ENCODE measurements at places on chromosomes 16 and 17. TPM values are rescaled to one million over a fixed set of nuclear protein-coding genes. Genes with fewer than 3 reads are reported as not detected.

GRCh38 chr17:56577843-56578204 is 15.7 kb upstream of the NOG start:
- DNase-seq: no peak

DNA sequence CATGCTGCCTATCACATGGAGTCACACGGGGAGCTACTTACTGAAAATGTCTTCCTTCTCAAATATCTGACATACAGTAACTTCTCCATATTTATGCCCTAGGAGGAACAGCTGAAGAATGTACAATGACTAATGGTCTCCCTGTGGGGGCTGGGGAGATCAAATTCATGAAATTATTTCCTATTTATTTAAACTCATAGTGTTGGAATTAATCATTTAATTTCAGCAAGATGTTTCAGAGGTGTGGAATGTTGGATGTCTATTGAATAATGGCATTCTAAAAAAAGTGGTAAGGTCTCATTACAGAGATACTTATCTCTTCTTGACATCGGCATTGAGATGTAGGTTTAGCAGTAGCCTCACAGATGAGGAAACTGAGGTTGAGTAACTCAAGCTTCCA is 214.3 kb upstream of the CDH11 start:
- no peak for DNase-seq

Gene KRT12
- total RNA-seq: not detected

Gene ACAP1
- 225 TPM for total RNA-seq

GRCh38 chr17:19303367-19303776 is 59.2 kb downstream of the B9D1 start:
- no peak for DNase-seq

Gene MPP3
- total RNA-seq: 0.15 TPM

All from CD8-positive, alpha-beta memory T cell (primary cell).